ENCODE measurements at places on chromosomes 5 and 9. TPM values are rescaled to one million over a fixed set of nuclear protein-coding genes. Genes with fewer than 3 reads are reported as not detected.
A peak's percentile ranks its signal among the peaks of the same experiment; 100 is the strongest.

GRCh38 chr5:68730220-68730978 is 363.4 kb upstream of the SLC30A5 start:
- no peaks in the 10 kb centered on the region for H3K36me3 ChIP-seq
- peak; percentile 24 for DNase-seq
- no peak overlapping the region for H3K27ac ChIP-seq
- peaks cover 29% of the 10 kb centered on the region for H3K4me1 ChIP-seq
- no peak overlapping the region for H3K4me3 ChIP-seq

GRCh38 chr5:2577312-2578036 is 174.0 kb downstream of the IRX2 start:
- no peaks in the 10 kb centered on the region for H3K36me3 ChIP-seq
- DNase-seq: no peak
- H3K4me3 ChIP-seq: no peak overlapping the region
- no peaks in the 10 kb centered on the region for H3K4me1 ChIP-seq

- H3K27me3 ChIP-seq: no peaks in the 10 kb centered on the region
- H3K27ac ChIP-seq: no peak overlapping the region
- no peaks in the 10 kb centered on the region for H3K36me3 ChIP-seq
- H3K4me3 ChIP-seq: no peak overlapping the region
- H3K4me1 ChIP-seq: peaks cover 6% of the 10 kb centered on the region
These were observed 58.7 kb upstream of the SPATA31C2 start for GRCh38 chr9:88197016-88197415.

DNA sequence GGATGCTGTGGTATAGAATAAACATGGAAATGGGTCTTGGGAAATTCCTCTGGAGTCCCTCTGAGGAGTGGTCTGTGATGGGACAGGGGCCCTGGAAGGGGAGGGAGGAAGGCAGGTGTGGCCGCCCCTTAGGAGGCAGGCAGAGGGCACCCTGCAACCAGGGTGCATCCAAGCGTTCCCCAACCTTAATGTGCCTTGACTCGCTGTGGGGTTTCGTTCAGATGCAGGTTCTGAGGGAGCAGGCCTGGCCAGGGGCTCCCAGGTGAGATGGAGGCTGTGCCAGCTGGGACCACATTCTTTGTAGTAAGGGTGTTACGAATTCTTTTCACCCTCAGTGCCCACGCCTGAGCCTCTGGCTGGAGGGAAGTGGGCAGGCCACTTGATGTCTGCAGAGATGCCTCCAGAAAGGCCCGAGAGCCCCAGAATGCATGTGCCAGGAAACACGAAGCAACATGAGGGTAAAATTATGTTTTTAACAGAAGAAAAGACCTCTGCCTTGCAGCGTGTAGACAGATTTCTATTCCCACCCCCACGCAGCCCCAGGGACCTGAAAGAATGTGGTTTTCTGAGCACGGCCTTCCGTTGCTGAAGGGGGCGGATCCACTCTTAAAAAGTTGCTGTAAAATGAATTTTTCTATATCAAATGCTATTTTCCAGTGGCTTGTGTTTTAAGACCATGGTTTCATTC is 150.4 kb upstream of the IER5L start:
- DNase-seq: no peak
- H3K27me3 ChIP-seq: no peaks in the 10 kb centered on the region
- H3K36me3 ChIP-seq: no peaks in the 10 kb centered on the region

GRCh38 chr9:135797507-135798262 is 95.7 kb downstream of the KCNT1 start:
- no peaks in the 10 kb centered on the region for H3K27me3 ChIP-seq
- H3K36me3 ChIP-seq: no peaks in the 10 kb centered on the region

KCTD16 gene
- total RNA-seq: not detected

- H3K4me1 ChIP-seq: no peaks in the 10 kb centered on the region
- no peaks in the 10 kb centered on the region for H3K36me3 ChIP-seq
- H3K27me3 ChIP-seq: no peaks in the 10 kb centered on the region
These were observed 146.3 kb downstream of the DMAC1 start for GRCh38 chr9:7653262-7653661.

- no peak for DNase-seq
- H3K36me3 ChIP-seq: no peaks in the 10 kb centered on the region
- no peaks in the 10 kb centered on the region for H3K4me1 ChIP-seq
- no peaks in the 10 kb centered on the region for H3K27me3 ChIP-seq
These were observed 2.2 kb downstream of the CDH12 start for GRCh38 chr5:22850981-22851380.

DNA sequence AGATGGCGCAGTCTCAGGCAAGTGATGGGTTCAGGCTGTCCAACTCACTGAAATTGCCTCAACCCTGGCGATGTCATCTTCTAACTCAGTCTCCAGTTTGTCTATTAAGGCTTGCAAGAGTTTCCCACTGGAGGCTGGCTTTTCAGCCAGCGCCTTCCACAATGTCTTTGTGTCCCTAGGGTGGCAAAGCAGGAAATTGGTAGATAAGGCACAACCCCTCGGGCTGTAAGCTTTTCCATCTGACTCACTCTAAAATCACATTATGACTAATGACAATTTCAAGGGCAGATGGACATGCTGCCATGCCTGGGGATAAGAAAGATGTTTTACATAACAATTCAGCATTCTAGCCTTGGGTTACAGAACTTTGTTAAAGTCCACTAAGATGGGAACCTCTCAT is 61.9 kb downstream of the MROH2B start:
- no peak overlapping the region for H3K4me3 ChIP-seq
- H3K4me1 ChIP-seq: no peaks in the 10 kb centered on the region
- no peaks in the 10 kb centered on the region for H3K27me3 ChIP-seq
- H3K27ac ChIP-seq: no peak overlapping the region
- no peaks in the 10 kb centered on the region for H3K36me3 ChIP-seq

C5orf58 gene
- total RNA-seq: not detected

SLC34A3 gene
- total RNA-seq: not detected

GRCh38 chr9:136411378-136411777 is 920 bp downstream of the PMPCA start:
- peak overlapping the region; percentile 81 for H3K27ac ChIP-seq
- peaks cover 59% of the 10 kb centered on the region for H3K36me3 ChIP-seq
- DNase-seq: no peak
- H3K4me1 ChIP-seq: peaks cover 16% of the 10 kb centered on the region

DNA sequence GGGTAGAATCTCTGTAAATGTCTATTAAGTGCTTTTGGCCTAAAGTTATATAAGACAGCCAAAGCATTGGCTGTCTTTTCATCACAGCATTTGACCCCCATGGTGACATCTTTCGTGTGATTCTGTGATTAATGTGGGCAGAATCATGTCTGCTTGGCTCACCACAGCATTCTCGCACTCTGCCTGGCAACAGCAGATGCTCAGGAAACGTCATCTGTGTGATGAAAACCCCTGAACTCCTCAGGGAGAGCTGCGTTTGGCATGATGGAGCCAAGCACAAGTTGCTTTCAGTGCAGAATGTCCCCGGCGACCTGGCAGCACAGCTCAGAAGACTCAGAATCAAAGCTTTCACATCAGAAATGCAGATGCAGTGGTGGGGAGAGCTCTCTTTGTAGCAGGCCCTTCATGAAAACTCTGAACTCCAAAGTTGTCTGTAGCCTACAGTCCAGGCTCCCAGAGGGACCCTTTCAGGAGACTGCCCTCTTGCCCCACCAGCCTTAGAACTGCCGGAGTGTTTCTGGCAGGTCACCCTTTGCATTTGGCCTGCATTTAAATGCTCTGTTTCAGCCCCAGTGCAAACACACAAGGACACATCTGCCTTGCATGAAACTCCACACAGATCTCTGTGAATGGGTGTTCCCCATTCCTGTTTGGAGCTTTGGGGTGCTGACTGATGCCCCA is 155.6 kb upstream of the PANK3 start:
- H3K36me3 ChIP-seq: no peaks in the 10 kb centered on the region
- no peaks in the 10 kb centered on the region for H3K27me3 ChIP-seq
- DNase-seq: peak; percentile 52
- no peak overlapping the region for H3K27ac ChIP-seq

DNA sequence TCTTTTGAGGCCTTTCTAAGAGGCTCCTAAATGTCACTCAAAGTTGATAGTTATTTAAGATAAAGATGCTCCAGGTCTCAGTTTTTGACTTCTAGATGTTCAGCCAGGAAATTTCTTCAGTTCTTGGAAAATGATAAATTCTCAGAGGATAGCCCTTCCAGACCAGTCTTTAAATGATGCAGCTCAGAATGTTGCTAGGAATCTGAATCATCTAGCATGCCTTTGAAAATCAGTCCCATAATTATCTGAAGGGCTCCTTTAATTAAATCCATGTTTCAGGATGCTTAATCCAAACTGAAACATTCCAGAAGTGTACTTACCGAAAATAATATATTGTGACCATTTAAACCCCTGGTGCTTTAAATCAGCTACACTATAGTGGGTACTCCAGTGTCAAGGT is 107.5 kb upstream of the FBN2 start:
- no peaks in the 10 kb centered on the region for H3K36me3 ChIP-seq
- no peak for DNase-seq
- no peaks in the 10 kb centered on the region for H3K27me3 ChIP-seq

FGF18 gene
- not detected for total RNA-seq

DNA sequence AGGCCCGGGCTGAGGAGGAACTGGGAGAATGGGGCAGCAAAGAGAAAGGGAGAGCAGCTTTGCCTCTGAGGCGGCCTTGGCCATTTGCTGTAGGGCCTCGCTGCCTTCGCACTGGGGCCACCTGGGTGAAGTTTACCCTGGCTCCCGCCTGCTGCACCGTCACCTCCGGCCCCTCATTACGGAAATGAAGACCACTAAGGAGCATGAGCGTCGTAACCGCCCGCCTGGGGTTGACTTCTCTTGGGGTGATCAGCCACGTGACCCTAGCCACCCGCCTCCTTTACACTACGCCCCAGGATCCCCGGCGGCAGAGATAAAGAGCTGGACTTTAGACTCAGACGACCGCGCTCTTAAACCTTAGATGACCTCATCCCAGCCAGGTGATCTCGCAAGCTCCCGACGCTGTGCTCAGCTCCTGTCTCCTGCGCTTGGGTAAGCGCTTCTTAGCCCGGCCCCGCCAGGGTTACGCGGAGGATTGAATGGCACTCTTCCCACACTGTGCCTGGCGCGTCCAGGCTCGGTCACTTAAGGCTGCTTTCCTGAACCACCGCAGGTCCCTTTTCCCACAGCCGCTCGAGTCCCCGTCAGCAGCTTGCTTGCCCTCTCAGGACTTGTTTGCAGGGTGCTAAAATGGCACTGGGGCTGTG is 107.9 kb upstream of the LARP1 start:
- DNase-seq: peak; percentile 5
- no peaks in the 10 kb centered on the region for H3K27me3 ChIP-seq
- H3K4me3 ChIP-seq: peak overlapping the region; percentile 26
- H3K4me1 ChIP-seq: peaks cover 7% of the 10 kb centered on the region

GRCh38 chr5:133370036-133370831 is 242.1 kb downstream of the FSTL4 start:
- DNase-seq: no peak
- no peak overlapping the region for H3K4me3 ChIP-seq
- H3K4me1 ChIP-seq: no peaks in the 10 kb centered on the region
- no peaks in the 10 kb centered on the region for H3K36me3 ChIP-seq
- no peaks in the 10 kb centered on the region for H3K27me3 ChIP-seq
- H3K27ac ChIP-seq: no peak overlapping the region

IZUMO3 gene
- total RNA-seq: not detected

- no peaks in the 10 kb centered on the region for H3K27me3 ChIP-seq
- no peak for DNase-seq
- H3K27ac ChIP-seq: no peak overlapping the region
- no peaks in the 10 kb centered on the region for H3K4me1 ChIP-seq
- H3K4me3 ChIP-seq: no peak overlapping the region
- peaks cover 7% of the 10 kb centered on the region for H3K36me3 ChIP-seq
These were observed 24.4 kb downstream of the LMNB1 start for GRCh38 chr5:126801174-126801991.

- no peaks in the 10 kb centered on the region for H3K27me3 ChIP-seq
- no peak overlapping the region for H3K27ac ChIP-seq
- H3K36me3 ChIP-seq: peaks cover 17% of the 10 kb centered on the region
- no peak overlapping the region for H3K4me3 ChIP-seq
- no peak for DNase-seq
These were observed 30.6 kb downstream of the ZNF169 start for GRCh38 chr9:94289691-94290090.

GRCh38 chr9:137199411-137200121 is 975 bp downstream of the TPRN start:
- H3K27me3 ChIP-seq: no peaks in the 10 kb centered on the region
- no peaks in the 10 kb centered on the region for H3K36me3 ChIP-seq
- peak overlapping the region; percentile 48 for H3K4me3 ChIP-seq
- no peak for DNase-seq

- H3K27me3 ChIP-seq: no peaks in the 10 kb centered on the region
- no peak for DNase-seq
- H3K4me3 ChIP-seq: no peak overlapping the region
- H3K36me3 ChIP-seq: no peaks in the 10 kb centered on the region
These were observed 49.1 kb upstream of the ANKRD55 start for GRCh38 chr5:56282216-56282615.

DNA sequence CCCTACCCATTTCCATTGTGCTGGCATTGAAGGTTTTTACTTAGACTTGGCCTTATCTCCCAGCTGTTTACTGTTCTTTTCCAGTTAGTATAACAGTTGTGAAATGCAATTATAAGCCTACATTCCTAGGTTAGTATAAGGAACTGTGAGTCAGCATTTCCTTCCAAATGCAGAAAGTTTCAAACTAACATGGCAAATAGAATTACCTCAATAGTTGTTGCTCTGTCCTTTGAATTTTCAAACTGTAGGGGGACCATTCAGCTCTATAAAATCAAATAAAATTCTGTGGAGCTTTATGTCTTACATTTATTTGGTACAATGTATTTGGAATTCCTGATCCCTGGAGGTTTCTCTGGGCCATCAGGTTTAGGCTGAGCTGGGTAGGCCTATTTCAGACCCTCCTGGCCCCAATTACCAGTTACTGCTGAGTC is 47.2 kb downstream of the ARHGEF28 start:
- DNase-seq: no peak
- H3K36me3 ChIP-seq: no peaks in the 10 kb centered on the region
- H3K4me3 ChIP-seq: no peak overlapping the region
- no peaks in the 10 kb centered on the region for H3K27me3 ChIP-seq

GRCh38 chr5:73818357-73818756 is 192.4 kb downstream of the ARHGEF28 start:
- H3K4me3 ChIP-seq: no peak overlapping the region
- no peaks in the 10 kb centered on the region for H3K4me1 ChIP-seq
- no peak overlapping the region for H3K27ac ChIP-seq
- no peak for DNase-seq
- H3K27me3 ChIP-seq: no peaks in the 10 kb centered on the region
- H3K36me3 ChIP-seq: no peaks in the 10 kb centered on the region

ABHD17B gene
- total RNA-seq: 30.5 TPM

GRCh38 chr9:82781921-82782392 is 281.0 kb downstream of the RASEF start:
- no peak for DNase-seq
- H3K4me3 ChIP-seq: no peak overlapping the region
- H3K27me3 ChIP-seq: no peaks in the 10 kb centered on the region
- no peaks in the 10 kb centered on the region for H3K36me3 ChIP-seq
- no peaks in the 10 kb centered on the region for H3K4me1 ChIP-seq

GRCh38 chr9:27717991-27718390 is 144.7 kb upstream of the C9orf72 start:
- H3K4me1 ChIP-seq: no peaks in the 10 kb centered on the region
- H3K27ac ChIP-seq: no peak overlapping the region
- H3K36me3 ChIP-seq: no peaks in the 10 kb centered on the region
- DNase-seq: no peak
- H3K4me3 ChIP-seq: no peak overlapping the region

Measured in gastrocnemius medialis (tissue), 4 donors.